ENCODE measurements at places on chromosomes 1 and 21.
A peak's percentile ranks its signal among the peaks of the same experiment; 100 is the strongest.

- DNase-seq = no peak
These were observed 126.9 kb upstream of the DUSP10 start for GRCh38 chr1:221868593-221869303.

GRCh38 chr1:62800281-62800680 lies 16.3 kb downstream of the ATG4C start:
- no peak for DNase-seq

DNA sequence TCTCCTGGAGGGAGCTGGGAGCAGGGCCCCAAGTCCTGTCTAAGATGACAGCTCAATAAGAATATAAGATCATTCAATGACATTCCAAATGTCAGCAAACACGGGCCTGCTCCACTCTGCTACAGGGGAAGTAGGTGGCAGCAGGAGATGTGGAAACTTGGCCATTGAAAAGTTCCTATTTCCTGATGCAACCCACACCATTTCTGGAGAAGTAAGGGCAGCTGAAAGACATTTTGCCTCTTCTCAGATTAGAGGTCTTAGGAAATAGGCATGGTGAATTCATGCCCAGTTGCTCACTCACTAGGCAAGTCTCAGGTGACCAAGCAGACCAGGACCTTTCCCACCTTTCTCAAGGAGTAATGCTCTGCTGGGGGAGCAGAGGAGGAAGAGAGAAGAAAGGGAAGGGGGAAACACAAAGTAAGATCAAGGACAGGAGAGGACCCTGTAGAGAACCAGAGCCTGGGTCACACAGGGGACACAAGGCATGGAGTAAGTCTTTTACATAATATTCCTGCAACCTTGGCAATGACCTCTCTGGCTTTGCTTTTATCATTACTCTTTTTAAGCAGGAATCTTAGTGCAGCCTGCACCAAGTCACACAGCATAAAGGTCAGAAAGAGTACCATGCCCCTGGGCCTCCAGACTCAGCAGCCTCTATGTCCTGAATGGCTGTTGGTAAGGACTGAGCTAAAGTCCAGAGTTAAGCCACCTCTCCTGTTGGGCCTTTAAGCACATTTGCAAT lies 68.9 kb downstream of the DMAP1 start:
- DNase-seq = no peak

- no peak for DNase-seq
These were observed 2249.1 kb downstream of the NCAM2 start for GRCh38 chr21:23247334-23247733.

DNA sequence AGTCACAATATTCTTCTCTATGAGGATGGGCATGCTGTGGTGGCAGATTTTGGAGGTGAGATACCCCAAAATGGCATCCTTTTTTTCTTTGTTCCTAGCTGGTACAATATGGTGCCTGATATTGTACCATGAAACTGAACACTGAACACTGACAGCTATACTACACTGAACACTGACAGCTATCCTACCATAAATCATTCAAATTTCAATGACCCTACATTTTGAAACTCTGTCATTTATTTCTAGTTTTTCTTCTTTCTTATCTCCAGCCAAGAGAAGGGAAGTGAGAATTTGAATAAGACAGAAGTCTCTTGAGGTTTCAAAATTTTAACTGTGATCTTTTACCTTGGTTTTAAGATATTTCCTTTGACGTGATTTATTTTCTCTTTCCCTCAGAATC lies 76.3 kb downstream of the LRRC53 start:
- DNase-seq = no peak

GRCh38 chr1:165696625-165697100 lies 1.7 kb downstream of the ALDH9A1 start:
- DNase-seq = no peak

DNA sequence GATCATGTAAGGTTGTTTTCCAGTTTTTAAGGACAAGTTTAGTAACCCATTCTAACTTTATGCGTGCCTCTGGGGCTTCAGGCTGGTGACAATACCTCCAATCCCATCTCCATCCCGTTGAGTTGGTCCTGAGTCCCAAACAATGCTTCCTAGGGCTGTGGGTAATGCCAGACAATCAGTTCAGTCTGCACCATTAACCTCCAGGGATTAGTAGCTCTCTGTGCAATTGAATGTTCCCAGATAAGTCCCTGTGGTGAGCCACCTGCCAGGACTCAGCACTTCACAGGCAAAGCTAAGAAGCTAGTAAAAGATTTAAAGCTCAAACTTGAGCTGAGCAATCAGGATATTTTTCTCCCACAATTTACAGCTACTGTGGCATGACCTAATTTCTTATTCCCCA lies 462.2 kb upstream of the PTBP2 start:
- DNase-seq = no peak

DNA sequence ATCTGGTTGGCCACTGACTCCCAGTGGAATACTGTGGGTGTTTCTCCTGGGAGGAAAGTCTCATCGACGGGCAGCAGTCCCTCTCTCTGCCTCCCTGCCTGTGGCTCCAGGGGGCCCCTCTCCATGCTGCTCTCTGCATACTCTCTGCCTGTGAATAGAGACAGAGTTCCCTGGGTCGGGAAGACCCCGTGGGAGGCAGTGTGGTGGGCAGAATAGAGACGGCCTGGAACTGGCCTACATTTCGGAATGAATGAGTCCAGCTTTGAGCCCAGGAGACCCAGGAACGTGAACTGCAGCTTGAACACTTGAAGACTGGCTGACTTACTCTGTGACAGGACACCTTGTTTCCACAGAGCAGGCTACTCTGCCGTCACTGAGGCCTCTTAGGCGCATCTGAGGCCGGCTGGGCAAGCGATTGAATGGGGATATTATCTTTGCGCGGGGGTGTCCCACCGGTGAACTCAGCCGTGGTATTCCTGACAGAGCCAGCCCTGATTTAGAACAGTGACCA lies 64.0 kb downstream of the KIF21B start:
- no peak for DNase-seq

- DNase-seq = peak; percentile 80
These were observed 7.2 kb downstream of the ZDHHC18 start for GRCh38 chr1:26833432-26834405.

DNA sequence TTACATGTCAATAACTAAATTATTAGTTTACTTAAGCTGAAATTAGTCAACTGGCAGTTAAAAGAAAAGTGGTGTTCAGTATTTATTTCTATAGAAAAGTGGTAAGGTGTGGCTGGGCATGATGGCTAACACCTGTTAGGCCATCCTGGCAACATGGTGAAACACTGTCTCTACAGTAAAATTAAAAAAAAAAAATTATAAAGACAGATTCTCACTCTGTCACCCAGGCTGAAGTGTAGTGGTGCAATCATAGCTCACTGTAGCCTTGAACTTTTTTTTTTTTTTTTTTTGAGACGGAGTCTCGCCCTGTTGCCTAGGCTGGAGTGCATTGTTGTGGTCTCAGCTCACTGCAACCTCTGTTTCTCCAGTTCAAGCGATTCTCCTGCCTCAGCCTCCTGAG lies 32.9 kb downstream of the WNT4 start:
- no peak for DNase-seq

GRCh38 chr21:15414057-15414456 lies 315.7 kb upstream of the USP25 start:
- DNase-seq = no peak

GRCh38 chr1:153546796-153547559 lies 1.4 kb upstream of the S100A4 start:
- no peak for DNase-seq

All from stimulated activated CD4-positive, alpha-beta T cell treated with anti-CD3 and anti-CD28 coated beads, Interleukin-2, amount 100 ng/mL, for 4 hours (primary cell).